ENCODE measurements at places on chromosomes 2 and 18.

- DNase-seq = no peak
These were observed 176.8 kb upstream of the VRK2 start for GRCh38 chr2:57869758-57870344.

GRCh38 chr18:50726960-50727589, 92.7 kb downstream of the MRO start:
- DNase-seq = no peak

GRCh38 chr2:238684362-238685326, 163.2 kb upstream of the TWIST2 start:
- peak; percentile 97 for DNase-seq

DNA sequence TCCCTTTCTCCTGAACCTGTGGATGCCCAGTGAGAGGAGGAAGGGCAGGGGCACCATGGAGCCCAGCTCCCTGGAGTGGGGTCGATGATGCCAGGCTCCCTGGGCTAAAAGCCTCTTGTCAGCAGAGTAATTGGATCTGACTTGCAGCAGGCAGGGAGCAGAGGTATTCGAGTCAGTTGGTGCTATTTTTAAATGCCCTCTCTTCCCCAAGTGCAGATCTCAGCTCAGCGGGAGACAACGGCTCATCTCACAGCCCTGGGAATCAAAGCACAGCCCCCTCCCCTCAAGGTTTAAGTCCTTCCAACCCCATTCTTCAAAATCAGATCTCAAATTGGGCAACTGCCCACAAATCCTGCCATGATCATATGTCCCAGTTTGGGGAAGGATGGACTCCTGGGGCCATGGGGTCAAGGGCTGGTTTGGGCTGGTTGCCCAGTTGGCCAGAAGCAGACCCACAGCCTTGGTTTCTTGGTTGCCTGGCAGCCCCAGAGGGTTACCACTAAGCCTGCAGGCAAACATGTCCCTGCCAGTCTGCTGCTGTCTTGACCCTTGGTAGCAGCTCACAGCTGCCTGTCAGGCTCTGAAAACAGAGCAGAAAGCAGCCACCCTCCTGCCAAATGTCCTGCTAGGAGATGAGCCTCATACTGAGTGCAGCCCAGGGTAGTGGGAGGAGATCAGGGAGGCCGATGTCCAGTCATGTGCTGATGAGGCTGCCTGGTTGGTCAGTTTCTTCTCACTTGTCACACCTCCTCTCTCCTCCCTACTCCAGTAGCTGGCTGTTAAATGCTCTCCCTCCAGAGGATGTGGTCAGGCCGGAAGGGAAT, 244.9 kb downstream of the LOXHD1 start:
- peak; percentile 43 for DNase-seq

DNA sequence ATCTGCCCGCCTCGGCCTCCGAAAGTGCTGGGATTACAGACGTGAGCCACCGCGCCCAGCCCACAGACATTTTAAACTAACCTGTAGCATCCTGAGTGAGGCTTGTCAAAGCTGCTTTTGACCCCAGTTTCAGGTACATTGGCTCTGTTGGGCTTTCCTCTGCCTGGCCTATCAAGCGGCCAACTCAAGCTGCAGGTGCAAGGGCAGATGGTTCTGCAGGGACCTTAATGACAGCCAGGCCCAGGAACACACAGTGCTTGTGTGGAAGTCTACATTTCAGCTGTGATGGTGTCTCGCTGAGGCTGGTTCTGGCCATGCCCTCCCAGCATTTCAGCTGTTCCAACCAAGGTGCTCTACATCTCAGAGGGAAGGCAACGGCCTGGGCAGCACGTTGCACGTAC, 18.4 kb downstream of the INPP4A start:
- no peak for DNase-seq

DNA sequence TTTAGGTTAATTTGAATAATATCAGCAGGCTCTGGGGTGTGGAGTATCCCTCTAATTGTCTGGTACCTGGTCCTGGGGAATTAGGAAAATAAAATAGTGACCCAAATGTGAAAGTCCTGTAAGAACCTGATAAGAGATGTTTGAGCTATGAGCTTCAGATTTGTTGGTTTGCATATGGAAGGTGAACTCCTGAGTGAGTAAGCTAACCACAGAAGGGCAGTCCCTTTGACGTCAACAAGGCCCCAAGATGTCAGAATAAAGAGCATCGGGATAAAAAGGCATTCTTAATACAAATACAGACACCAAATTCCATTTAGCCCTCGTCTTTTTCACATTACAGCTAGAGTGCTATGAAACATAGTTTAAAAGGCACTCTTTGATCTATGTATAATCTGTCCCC, 1366.3 kb upstream of the TMEFF2 start:
- peak; percentile 54 for DNase-seq

DNA sequence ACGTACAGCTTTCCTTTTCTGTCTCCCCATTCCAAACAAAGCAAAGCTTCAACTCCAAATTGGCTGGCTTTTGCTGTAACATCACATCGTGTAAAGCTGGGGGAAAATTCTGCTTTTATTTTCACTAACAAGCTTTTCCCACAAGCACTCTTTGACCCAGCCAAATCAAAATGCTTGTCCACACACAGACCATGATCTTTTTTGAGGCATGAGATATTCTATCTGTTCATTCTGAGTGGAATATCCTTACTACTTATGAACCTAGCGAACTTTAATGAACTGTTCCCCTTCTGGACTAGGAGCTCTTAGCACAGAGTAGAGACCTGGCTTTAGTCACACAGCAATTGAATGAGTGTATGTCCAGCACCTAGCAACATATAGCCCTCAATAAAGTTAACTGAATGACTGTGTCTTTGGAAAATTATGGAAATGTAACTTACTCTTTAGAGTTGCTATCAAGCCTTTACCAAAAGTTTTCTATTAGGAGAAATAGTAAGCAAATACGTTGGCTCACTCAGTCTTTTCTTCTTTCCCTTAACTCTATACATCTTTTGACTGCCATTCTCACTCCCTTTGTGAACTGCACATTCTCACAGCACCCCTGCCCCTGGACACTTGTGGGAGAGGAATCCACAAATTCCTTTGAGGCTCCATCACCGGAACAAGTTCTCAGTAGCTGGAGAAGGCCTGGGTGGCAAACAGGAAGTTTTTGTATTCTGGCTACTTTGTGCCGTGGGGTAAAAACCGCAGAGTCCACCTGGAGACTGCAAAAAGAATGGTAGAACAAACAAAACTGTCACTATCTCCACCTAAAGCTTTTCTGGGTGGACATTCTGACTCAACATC, 1.3 kb upstream of the UBE2E3 start:
- DNase-seq = peak; percentile 39

- DNase-seq = no peak
These were observed 880.2 kb downstream of the TSN start for GRCh38 chr2:122635686-122636085.

DNA sequence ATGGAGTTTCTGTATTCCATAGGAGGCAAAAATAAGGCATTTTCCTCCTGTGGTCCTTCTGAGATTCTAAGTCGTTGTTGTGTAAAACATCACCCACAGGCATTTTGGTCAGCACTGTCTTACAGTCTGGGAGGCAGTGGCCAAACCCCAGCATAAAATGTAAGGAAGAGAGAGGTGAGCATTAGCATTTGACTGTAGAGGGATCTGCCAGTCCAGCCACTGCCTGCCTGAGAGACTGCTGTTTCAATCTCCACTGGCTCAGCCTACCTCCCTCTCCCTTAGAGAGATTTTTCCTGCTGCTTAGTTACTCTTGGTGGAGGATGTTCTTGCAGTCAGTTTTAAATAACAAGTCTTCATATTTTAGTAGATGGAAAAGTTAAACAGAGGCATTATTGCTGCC, 77.0 kb downstream of the ARHGEF33 start:
- DNase-seq = no peak

All from H4 (cell line).